ENCODE measurements at places on chromosomes 16 and 17.
A peak's percentile ranks its signal among the peaks of the same experiment; 100 is the strongest.

- peak; percentile 59 for DNase-seq
Observed at GRCh38 chr16:67672739-67673662, 6.4 kb downstream of the C16orf86 start.

DNA sequence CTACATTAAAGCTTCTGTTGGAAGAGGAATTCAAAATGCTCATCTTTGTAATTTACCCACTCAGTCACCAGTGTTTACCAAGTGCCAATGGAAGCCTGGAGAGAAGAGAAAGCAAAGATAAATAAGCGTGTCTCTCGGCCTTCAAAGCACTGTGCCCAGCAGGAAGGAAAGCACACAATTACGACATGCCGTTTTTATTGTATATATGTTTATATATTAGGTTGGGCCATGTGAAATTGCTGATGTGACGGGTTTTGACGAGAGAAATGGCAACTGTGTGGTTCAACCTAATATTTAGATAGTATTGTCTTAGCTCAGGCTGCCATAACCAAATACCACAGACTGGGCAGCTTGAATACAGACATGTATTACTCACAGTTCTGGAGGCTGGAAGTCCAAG is 79.3 kb upstream of the HSBP1 start:
- DNase-seq: no peak

DNA sequence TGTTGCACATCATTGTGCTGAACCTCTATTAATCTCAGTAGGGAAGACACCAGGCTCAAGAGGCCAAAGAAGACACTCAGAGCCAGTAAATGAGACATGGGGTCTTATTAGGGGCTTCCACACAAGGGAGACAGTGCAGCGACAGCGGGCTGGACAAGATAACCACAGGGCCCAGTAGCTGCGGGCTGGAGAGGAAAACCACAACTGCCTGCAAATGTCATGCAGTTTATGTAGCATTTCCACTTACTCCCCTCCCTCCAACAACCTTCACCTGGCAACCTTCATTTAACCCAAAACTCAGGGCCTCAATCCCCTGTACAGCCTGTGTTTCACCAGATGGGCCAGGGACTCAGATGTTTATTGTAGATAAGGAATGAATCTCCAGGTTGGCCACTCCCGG is 185.6 kb downstream of the UTP18 start:
- DNase-seq: no peak

- no peak for DNase-seq
Observed at GRCh38 chr16:67872131-67872630, 671 bp upstream of the EDC4 start.

GRCh38 chr17:72390675-72391508 is 270.1 kb downstream of the SOX9 start:
- no peak for DNase-seq

- DNase-seq: no peak
Observed at GRCh38 chr17:67500261-67500660, 123.2 kb downstream of the PITPNC1 start.

- DNase-seq: no peak
Observed at GRCh38 chr17:81245665-81246342, 6.7 kb downstream of the NDUFAF8 start.

- no peak for DNase-seq
Observed at GRCh38 chr16:54324716-54325115, 38.1 kb upstream of the IRX3 start.

GRCh38 chr17:73465130-73465952 is 153.5 kb upstream of the CDC42EP4 start:
- DNase-seq: no peak

- no peak for DNase-seq
Observed at GRCh38 chr16:68951991-68952877, 108.9 kb downstream of the TANGO6 start.

DNA sequence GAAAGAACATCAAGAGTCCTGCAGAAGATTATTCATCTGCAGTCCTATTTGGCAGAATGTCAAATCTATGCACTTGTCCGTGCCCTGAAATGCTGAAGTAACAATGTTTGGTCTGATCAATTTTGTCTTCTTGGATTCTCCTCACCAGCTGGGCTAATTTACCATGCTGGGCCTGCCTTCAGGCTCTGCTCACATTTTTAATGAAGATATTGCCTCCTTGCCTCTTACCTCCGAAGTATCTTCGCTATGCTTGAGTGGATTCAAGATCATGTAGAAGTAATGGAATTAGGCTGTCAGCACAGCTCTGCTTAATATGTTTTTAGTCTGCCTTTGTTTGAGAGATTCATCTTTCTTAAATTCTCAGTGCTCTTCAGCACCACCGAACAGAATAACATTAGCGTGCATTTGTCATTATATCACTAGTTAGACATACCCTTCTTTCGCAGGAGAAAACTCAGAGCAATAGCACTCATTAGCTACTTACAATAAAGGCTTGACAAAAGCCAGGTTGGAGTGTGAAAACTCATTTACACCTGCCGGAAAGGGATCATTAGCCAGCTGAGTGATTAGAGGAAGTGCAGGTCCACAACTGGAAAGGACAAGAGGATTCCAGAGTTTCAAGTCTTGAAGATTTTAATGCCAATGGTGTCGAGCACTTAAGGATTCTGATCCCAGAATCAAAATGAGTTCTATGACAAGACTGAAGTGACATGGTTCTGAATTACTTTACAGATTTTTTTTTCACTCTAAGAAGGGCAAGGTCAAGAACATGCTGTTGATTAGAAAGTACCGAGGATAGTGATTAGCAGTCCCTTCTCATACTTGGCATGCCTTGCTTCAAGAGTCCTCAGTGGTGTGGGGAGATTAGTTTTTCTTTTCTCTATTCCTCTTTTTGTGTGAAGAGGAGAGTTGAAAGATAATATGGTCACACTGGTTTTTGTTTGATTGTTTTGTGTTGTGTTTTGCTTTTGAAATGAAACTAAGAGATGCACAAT is 405.6 kb upstream of the TOM1L1 start:
- no peak for DNase-seq

Measured in tibial nerve (tissue), 4 donors.